ENCODE measurements at places on chromosomes 4 and X.
A peak's percentile ranks its signal among the peaks of the same experiment; 100 is the strongest.

DNA sequence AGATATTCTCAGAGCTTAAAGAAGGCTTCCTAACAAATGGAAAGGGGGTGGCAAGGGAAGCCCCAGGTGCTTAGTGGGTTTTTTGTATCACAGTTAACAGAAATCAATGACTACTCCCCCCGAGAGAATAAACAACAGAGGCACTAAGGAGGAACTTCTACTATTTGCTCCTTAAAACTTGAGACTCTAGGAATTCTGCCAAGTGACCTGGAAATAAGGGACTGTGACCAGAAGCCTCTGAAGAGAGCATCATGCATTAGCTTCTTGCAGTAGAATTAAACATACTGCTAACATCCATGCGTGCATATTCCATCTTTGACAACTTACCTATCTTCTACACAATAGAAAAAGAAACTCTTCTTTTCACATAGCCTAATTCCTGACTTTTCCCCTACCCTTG is 86.8 kb downstream of the CAMK2D start:
- no peak for DNase-seq

DNA sequence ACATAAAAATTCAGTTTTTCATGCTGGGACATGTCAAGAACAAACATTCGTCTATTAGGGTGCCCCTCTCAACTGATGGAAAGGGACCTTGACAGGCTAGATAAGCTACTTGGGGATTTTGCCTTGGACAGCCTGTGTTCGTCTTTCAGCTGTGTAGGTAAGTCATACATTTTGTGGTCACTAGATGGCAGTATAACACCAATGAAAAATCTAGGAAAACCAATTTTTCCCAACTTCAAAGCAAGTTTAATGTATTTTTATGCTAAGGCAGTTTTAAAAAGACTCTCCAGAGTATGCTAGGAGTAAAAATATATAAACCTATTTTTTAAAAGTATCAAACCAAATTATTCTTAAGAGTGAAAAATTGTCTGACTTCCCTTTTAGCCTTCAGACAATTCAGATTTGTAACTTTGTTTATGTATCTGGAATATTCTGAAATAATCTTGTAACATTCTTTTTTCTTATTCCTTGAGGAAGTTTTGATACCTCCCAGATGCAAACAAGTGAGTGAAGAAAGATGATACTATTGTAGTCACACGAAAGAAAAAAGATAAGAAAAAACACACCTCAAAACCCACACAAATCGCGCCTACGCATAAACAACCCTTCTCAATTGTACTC is 158.3 kb downstream of the CPE start:
- DNase-seq: peak; percentile 8

GRCh38 chr4:176885224-176885623 is 92.5 kb upstream of the VEGFC start:
- DNase-seq: no peak

- DNase-seq: no peak
Measured at GRCh38 chr4:90994851-90995574, 867.8 kb downstream of the CCSER1 start.

GRCh38 chrX:10526451-10526850 is 93.9 kb downstream of the MID1 start:
- peak; percentile 65 for DNase-seq

- no peak for DNase-seq
Measured at GRCh38 chr4:92551616-92552015, 247.8 kb downstream of the GRID2 start.

- DNase-seq: no peak
Measured at GRCh38 chr4:84366161-84366560, 132.9 kb downstream of the NKX6-1 start.

- DNase-seq: peak; percentile 92
Measured at GRCh38 chr4:38132107-38132673, 172.0 kb downstream of the PTTG2 start.

Measured in fibroblast of skin of left quadriceps (primary cell).